ENCODE measurements at places on chromosomes 16 and 17.

DNA sequence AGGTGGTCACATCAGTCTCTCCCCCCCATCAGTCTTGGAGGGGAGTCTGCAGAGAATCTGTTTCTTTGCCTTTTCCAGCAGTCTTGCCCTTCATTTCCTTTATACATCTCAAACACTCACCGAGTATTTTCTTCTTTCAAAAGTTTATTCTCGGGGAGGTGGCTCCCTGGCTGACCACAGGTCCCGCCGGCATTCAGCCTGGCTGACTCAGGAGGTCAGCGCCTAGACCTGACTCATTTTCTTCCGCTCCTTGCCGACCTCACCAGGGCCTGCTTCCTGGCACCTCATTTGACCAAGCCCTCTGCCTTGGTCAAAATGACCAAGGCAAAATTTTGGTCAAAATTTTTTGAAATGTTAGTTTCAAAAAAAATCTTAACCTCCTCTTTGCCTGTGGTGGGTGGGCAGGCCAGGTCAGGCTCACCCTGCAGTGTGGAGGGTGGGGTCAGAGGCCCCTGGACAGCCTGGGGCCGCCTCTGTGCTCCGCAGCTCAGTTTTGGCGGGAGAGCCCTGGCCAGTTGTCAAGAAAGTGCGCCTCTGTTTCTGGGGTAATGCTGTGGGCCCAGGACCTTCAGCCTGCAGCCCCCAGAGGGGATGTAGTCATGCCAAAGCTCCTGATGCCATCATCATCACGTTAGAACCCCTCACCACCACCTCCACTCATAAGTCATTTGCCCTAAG is 165.6 kb downstream of the SPECC1 start:
- DNase-seq, result no peak

DNA sequence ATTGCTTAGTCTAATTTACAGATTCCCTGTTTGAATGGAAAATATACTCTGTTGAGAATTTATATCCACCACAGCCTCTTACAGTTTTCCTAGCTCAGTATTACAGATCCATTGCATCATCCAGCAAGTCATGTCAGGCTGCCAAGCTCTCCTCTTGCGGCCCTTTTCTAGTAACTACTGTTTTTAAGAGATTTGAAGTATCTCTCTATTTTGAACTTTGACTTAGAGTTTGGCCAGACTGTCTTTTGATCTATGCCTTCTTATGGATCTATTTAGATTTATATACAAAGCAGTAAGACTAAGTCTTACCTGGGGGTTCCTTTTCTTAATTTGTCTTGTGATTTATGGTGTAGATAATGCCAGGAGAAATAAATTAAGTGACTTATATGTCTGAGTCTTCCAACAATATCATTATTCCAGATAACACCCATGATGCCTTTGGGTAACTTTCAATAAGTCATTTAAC is 53.1 kb upstream of the ABCC11 start:
- DNase-seq, result no peak

- no peak for DNase-seq
These were observed 151.0 kb upstream of the CDC42EP4 start for GRCh38 chr17:73462823-73463222.

DNA sequence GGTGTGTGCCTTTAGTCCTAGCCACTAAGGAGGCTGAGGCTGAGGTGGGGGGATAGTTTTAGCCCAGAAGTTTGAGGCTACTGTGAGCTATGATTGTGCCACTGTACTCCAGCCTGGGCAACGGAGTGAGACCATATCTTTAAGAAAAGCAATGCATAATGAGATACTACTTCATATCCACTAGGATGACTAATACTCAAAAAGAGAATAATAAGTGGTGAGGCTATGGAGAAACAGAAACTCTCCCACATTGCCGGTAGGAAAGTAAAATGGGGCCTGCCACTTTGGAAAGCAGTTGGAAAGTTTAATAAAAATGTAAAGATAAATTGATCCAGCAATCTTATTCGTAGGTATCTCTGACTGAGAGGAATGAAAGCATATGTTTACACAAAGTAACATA is 4.6 kb upstream of the NPIPB2 start:
- no peak for DNase-seq

GRCh38 chr17:16406742-16407674 is 8.4 kb upstream of the TRPV2 start:
- no peak for DNase-seq

DNA sequence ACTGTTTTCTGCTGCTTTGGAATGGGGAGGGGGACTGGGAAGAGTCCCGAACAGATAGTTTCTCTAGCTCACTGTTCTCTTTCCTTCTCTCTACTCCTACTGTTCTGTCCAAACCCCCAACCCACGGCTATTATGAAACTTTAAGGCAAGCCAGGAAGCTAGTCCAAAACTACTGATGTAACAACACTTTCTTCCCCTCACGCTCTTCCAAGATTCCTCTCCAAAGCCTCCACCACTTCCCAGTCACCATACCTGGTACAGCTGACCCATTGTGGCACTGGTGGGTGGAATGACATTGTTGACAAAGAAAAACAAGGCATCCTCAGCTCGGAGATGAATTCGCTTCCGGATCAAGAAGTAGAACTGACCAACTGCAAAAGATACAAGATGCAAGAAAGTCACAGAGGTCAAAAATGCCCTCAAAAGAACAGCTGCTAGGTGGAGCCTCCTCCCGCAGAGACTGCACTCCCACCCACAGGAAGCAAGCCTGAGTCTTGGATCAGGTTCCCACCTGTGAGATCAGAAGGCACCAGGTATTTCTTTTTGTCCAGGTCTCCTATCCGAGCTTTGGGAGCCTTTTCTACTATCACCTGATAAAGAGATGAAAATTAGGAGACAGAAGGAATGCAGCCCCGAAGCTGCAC is 1.0 kb downstream of the GABARAP start:
- DNase-seq, result no peak

DNA sequence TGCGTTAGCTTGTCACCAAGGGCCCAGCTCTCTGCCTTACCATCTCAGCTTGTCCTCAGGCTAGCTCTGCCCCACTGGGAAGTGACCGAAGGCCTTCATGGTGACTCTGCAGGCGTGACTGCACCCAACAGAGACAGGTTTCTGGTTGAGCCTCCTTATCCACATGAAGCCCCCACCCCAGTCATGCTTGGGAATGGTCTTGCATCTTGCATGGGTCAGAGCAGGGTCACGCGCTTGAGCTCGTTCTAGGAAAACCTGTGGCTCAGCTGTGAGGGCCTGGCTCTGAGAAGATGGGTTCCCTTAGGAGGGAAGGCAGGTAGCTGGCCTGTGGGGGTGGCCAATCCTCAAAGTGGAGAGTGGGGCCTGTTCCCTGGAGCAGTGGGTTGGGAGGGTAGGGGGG is 122.8 kb downstream of the BANP start:
- no peak for DNase-seq

- no peak for DNase-seq
These were observed 26.0 kb downstream of the PLD6 start for GRCh38 chr17:17180141-17180603.

DNA sequence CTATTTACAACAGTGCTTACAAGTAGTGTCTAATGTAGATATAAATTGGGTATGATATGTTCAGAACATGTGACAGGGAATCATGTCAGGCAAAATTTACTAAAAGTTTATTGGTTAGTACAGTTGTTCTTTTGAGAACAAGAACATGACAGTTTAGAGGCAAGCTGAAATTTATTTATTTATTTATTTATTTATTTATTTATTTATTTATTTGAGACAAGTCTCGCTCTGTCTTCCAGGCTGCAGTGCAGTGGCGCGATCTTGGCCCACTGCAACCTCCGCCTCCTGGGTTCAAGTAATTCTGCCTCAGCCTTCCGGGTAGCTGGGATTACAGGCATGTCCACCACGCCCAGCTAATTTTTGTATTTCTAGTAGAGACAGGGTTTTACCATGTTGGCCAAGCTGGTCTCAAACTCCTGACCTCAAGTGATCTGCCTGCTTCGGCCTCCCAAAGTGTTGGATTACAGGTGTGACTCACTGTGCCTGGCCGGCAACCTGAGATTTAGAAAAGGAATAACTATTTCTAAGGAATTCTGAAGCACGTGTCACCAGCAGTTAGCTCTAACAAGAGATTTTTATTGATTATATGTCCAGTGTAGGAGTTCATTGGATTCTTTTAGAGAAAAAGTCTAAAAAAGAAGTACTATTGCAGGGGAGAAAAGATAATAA is 24.9 kb downstream of the MRTFB start:
- DNase-seq, result no peak

GRCh38 chr16:81445143-81445961 is 744 bp downstream of the CMIP start:
- DNase-seq, result peak; percentile 83

DNA sequence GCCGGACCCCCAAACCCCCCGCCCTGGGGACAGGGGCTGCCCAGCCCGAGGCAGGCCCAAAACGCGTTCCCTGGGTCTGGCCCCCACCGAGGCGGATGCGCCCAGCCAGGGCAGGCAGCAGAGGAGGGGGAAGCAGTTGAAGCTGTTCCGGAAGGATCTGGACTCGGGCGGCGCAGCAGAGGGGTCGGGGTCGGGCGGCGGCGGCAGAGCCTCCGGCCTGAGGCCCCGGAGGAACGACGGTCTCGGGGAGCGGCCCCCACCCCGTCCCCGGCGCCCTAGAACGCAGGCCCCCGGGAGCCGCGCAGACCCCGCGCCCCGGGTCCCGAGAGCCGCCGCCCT is 22.9 kb upstream of the ZFPM1 start:
- DNase-seq, result no peak

GRCh38 chr17:30922235-30923030 is 688 bp downstream of the ADAP2 start:
- peak; percentile 42 for DNase-seq

- no peak for DNase-seq
These were observed 132.3 kb downstream of the PCTP start for GRCh38 chr17:55883149-55883548.

Measured in GM12892 (cell line).